ENCODE measurements at places on chromosomes 6 and 20.

DNA sequence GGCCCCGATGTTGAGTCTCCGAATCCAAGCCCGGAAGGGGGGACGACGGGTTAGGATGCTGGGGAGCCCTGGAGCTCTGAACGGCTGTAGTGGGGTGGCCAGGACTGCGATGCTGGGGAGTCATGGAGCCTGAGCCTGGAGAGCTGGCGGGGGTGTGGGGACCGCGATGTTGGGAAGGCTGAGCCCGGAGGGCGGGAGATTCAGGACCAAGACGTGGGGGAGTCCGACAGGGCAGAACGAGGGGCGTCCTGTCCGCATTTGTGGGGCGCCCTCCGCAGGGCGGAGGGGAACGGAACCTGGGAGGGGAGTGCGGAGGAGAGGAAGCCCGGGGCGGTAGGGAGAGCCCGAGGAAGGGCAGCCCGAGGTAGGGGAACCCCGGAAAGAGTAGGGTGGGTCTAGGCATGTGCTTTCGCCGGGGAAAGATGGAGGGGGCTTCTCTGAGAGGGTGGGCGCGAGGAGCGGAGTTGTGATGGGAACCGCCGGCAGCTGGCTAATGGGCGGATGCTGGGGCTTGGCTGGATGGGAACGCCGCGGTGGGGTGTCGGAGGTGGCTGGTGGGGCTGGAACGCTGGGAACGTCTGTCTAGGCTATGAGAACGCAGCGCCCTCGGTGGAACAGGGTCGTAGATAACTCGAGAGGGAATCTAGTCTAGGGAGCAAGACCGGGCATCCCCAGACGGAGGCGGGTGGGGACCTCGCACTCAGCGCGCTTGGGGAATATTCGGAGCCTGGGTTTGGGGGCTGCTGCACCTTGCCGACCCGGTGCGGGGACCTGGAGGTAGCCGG, 684 bp downstream of the PAQR8 start:
- DNase-seq, result peak; percentile 52

DNA sequence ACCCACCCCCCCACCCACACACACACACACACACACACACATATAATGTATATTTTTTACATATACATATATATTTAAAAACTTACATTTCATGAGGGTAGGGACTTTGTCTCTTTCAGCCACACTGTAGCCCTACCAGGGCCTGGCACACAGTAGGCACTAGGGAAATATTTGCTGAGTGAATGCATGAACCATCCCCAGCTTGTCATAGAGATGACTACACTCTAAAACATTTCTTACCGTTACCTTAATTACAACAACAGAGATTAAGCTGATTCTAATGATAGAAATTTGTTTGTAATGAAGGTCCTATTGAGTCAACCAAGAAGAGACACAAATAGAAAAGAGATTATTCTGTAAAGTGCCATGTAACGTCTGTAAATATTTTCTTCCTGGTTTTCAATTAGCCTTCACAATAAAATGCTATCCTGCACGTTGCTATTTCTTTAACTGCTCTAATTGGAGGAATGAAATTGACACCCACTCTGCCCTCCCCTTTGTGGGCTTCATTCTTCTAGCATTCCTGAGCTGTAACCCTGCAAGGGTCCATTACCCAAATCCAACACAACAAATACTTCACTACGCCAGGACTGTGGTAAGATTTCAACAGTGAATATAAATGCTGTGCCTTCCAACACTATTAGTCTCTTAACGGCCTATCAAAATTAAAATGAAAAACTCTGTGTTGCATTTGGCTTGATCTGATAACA, 30.8 kb downstream of the SIM1 start:
- DNase-seq, result no peak

- no peak for DNase-seq
Observed at GRCh38 chr20:44541992-44542391, 20.1 kb upstream of the SERINC3 start.

GRCh38 chr6:130643361-130643760, 183.8 kb upstream of the SMLR1 start:
- DNase-seq, result no peak

DNA sequence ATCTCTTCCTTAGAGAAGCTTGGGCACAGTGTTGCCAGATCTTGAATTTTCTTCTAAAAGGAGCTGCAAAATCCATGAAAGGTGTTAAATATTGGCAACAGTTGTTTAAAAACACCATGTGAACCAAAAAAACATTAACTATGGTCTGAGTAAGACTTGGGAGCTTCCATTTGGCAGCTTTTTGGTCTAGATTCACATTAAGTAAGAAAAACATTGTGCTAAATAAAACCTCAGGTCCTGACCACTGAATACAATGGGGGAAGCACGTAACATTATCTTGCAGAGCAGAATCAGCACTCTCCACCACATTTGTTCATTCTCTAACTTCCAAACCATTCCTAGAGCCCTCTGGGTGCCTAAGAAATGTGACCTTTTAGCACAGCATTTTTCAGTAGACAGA, 437.6 kb upstream of the PLCB4 start:
- DNase-seq, result no peak

- DNase-seq, result no peak
Observed at GRCh38 chr6:168099201-168100010, 20.4 kb upstream of the FRMD1 start.

DNA sequence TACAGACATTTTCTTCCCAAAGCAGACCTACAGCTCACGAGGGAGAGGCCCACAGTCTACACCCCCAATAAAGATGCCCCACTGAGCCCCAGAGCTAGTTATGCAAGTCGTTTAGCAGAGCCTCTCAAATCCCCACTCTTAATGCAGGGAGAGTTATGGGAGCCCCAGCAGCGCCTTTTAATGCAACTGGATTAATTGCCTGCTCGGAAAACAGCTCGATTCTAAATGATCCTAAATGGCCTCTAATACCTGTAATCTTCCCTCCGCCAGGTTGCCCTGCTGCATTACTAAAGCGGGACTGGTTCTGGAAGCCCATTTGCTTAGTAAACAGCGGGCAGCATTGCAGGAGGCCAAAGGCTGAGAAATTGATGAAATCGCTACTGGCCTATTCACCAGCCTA, 656.9 kb downstream of the PTPRT start:
- DNase-seq, result no peak

GRCh38 chr6:133132466-133132971, 108.6 kb upstream of the EYA4 start:
- no peak for DNase-seq

DNA sequence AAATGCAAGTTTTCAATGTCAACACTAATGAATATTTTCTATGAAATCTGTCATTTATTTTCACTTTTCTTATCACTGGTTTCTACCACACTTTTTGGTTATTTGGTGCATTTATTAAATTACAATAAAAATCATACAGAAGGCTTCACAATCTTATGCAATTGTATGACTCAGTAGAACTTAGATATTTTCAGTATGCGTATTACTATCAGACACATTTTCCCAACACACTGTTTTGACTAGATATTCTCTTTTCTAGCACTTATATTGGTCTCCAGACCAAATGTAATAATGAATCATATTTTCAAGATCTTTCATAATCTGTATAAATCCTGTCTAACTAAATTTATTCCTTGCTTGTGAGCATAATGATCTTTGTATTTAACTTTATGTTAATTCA, 74.1 kb downstream of the FAM83B start:
- DNase-seq, result peak; percentile 83

DNA sequence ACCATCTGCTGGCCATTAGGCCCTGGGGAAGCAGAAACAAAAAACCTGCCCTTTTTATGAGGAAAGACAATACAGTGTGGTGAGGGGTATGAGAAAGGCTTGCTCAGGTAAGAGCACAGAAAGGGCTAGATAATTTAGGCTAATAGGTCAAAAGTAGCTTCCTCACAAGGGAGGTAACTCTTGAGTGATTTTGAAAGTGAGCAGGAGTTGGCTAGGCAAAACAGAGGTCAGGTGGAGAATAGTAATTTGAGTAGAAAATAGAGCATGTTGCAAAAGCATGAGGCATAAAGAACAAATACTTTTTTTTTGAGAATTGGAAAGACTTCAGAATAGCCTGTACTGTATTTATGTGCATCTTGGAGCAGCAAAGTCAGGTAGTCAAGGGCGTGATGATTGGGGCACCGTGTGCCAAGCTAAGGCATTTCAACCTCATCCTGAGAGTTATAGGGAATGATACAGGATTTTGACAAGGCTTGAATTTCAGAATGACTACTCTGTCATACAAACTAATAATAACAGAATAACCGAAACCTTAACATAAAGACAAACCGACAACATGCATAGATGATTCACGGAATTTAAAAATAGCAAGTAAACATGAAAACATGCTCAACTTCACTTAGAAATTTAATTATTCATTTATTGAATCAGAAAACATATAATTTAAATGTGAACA, 123.0 kb upstream of the ENPP5 start:
- no peak for DNase-seq

GRCh38 chr6:149380523-149380922, 19.5 kb upstream of the SUMO4 start:
- no peak for DNase-seq

DNA sequence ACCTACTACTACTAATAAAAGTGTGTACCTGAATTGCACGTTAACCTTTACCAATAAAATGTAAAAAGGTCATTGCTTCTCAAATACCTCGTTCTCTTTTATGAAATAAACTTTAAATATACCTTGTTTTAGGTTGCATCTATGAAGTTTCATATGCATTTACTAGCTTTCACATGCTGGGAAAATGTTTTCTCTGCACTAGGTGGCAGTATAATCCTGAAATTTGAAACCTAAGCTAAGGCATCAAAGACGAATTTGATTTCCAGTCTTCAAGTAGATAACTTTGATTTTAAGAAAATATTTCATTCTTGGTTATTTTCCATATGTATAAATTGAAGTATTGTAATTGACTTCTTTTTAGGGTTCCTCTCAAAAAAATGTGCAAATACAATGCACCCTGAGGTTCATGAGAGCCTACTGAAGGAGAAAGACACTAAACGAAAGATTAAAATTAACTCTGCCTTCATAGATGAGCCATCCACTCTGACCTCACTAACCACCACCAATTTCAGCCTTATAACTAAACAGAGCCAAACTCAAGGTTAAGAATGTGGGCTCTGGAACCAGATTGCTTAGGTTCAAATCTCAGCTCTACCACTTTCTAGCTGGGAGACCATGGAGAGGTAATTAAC, 7.3 kb upstream of the COL9A1 start:
- peak; percentile 41 for DNase-seq

GRCh38 chr20:22686097-22686496, 101.7 kb upstream of the FOXA2 start:
- DNase-seq, result no peak

- no peak for DNase-seq
Observed at GRCh38 chr6:7642791-7643190, 52.8 kb downstream of the SNRNP48 start.

GRCh38 chr20:50220093-50220893, 29.7 kb downstream of the CEBPB start:
- no peak for DNase-seq

- no peak for DNase-seq
Observed at GRCh38 chr6:144639654-144640053, 354.5 kb downstream of the UTRN start.

- DNase-seq, result no peak
Observed at GRCh38 chr20:2217857-2218539, 77.8 kb upstream of the TGM3 start.

DNA sequence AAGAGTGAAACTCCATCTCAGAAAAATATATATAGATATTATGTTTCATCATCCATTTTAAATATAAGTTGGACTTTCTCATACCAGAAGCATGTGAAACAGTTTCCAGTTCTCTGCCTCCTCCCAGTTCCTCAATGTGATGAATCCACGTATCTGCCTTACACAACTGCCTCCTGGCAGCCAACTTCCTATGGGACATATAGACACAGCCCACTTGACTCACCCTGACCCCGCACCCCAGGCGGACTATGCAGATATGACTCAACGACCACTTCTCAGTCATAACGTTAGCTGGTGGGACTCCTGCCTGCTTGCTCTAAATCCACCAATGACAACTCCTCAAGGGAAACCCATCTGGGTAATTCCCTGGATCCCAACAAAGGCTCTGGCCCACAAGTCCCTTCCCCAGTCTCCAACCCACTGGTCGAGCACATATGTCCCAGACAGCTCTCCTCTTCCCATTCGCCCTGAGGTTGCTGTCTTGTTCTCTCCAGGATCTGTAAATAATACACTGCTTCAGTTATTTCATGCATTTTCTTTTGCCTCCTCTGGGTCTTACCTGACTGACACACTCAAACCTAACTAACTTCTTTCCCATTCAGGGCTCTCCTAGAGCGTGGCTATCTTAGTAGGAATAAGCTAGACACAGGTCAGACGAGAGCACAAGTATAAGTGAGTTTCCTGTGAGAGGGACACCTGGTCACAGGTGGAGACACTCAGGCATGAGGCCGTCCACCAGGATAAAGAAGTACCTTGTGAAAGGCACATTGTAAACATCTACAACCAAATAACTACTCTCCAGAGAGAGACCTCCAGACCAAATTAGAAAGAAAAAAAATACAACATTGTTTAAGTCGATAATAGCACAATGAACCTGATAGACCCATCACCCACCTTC, 548.5 kb downstream of the CD83 start:
- peak; percentile 98 for DNase-seq

- DNase-seq, result no peak
Observed at GRCh38 chr6:19905584-19905983, 68.4 kb downstream of the ID4 start.

- peak; percentile 39 for DNase-seq
Observed at GRCh38 chr20:51156041-51156982, 133.4 kb upstream of the KCNG1 start.

- no peak for DNase-seq
Observed at GRCh38 chr20:32162351-32162750, 45.2 kb downstream of the PLAGL2 start.

GRCh38 chr20:42024653-42025052, 406.5 kb upstream of the CHD6 start:
- DNase-seq, result no peak

GRCh38 chr6:13098793-13099570, 229.4 kb downstream of the TBC1D7 start:
- DNase-seq, result no peak

- DNase-seq, result peak; percentile 42
Observed at GRCh38 chr20:54044156-54044555, 26.2 kb downstream of the BCAS1 start.

DNA sequence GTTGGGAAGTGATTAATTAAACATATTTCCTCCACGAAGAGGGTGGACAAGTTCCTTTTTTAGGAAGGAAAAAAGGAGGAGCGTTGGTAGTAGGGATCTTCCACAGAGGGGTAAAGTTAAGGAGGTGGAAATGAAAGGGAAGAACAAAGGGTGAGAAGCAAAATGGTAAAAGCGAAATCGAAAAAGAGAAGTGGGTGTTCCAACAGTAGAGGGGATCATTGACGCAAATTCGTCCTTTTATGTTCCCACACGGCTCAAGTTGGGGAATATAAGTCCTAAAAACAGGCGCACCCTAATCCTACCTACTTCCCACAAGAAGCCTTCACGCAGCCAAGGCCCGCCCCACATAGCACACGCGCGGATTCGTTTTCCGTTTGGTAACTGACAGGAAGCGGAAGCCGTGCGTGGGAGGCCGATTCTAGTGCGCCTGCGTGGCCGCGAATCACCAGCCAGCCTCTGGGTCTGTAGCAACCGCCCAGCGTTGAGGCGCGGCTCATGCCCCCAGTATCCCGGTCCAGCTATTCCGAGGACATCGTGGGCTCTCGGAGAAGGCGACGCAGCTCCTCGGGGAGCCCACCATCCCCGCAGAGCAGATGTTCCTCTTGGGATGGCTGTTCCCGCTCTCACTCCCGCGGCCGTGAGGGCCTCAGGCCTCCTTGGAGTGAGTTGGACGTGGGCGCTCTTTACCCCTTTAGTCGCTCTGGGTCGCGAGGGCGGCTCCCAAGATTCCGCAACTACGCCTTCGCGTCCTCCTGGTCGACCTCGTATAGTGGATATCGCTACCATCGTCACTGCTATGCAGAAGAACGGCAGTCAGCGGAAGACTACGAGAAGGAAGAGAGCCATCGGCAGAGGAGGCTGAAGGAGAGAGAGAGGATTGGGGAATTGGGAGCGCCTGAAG, at the start of gene NKAPL:
TSS of gene NKAPL (plus strand) at position 421 of the 901 bp plus-strand sequence. CDS start at position 496, 75 bp downstream.
- DNase-seq, result no peak

Data from HCEC 1CT (cell line).